GM23248 (cell line): ENCODE measurements at places on chromosomes 11 and 22. TPM values are rescaled to one million over a fixed set of nuclear protein-coding genes. Genes with fewer than 3 reads are reported as not detected.

CNGA4 gene
- not detected in 2 replicates for total RNA-seq

MRGPRX3 gene
- not detected in 2 replicates for total RNA-seq

MUC5AC gene
- not detected in 2 replicates for total RNA-seq

BTBD18 gene
- not detected in 2 replicates for total RNA-seq

SVIP gene
- total RNA-seq, result 0.51 and 0.54 TPM in 2 replicates

P4HA3 gene
- total RNA-seq, result 24.3 and 26.4 TPM in 2 replicates

TSGA10IP gene
- total RNA-seq, result 0.13 TPM in 1 of 2 replicates, not detected in the other

LGALS1 gene
- total RNA-seq, result 5,290 and 7,830 TPM in 2 replicates

YAP1 gene
- total RNA-seq, result 118 and 136 TPM in 2 replicates

OR2AT4 gene
- total RNA-seq, result not detected in 2 replicates

GAL3ST3 gene
- not detected in 2 replicates for total RNA-seq

SLC22A25 gene
- total RNA-seq, result not detected in 2 replicates

MUC6 gene
- not detected in 2 replicates for total RNA-seq

TTLL1 gene
- total RNA-seq, result 16.0 and 16.6 TPM in 2 replicates

CHRM1 gene
- total RNA-seq, result not detected in 2 replicates

RAG2 gene
- not detected in 2 replicates for total RNA-seq

GGTLC2 gene
- not detected in 2 replicates for total RNA-seq

LARGE2 gene
- not detected in 2 replicates for total RNA-seq

DNAJB13 gene
- total RNA-seq, result not detected in 2 replicates

LRRC56 gene
- 1.3 TPM in 1 of 2 replicates, not detected in the other for total RNA-seq

RAG1 gene
- 0.11 TPM in 1 of 2 replicates, not detected in the other for total RNA-seq

NAALADL1 gene
- 37.7 and 40.7 TPM in 2 replicates for total RNA-seq

RAB39A gene
- not detected in 2 replicates for total RNA-seq

KREMEN1 gene
- total RNA-seq, result 2.7 and 4.4 TPM in 2 replicates
